RWPE1 (cell line): ENCODE measurements at places on chromosomes 12 and 14.

GRCh38 chr12:49903700-49904423 lies at the start of gene FAIM2:
Gene FAIM2, minus strand, starts transcription at chr12:49903900. Its CDS starts 108 bp downstream, at chr12:49903792.
- no peak for DNase-seq

DNA sequence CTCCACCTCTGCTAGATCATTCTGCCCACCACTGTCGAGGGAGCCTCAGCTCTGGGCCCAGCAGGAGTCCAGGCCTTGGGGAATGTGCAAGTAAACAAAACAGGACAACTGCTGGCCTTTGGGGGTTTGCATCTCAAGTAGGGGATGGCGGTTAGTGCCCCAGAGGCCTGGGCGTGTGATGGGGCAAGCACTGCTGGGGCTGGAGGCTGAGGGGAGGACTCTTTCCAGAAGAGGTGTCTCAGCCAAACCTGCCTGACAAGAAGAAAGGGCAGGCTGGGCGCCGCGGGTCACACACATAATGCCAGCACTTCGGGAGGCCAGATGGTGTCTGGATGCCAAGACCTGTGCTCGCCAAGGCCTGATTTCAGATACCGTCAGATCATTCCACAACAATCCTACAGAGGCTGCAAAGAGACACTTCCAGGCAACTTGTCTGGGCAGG lies 8.6 kb upstream of the ALDH2 start:
- DNase-seq, result no peak

- no peak for DNase-seq
Observed at GRCh38 chr12:131355361-131356245, 355.3 kb upstream of the SFSWAP start.

GRCh38 chr14:83816761-83817160 lies 1713.2 kb upstream of the FLRT2 start:
- DNase-seq, result no peak

DNA sequence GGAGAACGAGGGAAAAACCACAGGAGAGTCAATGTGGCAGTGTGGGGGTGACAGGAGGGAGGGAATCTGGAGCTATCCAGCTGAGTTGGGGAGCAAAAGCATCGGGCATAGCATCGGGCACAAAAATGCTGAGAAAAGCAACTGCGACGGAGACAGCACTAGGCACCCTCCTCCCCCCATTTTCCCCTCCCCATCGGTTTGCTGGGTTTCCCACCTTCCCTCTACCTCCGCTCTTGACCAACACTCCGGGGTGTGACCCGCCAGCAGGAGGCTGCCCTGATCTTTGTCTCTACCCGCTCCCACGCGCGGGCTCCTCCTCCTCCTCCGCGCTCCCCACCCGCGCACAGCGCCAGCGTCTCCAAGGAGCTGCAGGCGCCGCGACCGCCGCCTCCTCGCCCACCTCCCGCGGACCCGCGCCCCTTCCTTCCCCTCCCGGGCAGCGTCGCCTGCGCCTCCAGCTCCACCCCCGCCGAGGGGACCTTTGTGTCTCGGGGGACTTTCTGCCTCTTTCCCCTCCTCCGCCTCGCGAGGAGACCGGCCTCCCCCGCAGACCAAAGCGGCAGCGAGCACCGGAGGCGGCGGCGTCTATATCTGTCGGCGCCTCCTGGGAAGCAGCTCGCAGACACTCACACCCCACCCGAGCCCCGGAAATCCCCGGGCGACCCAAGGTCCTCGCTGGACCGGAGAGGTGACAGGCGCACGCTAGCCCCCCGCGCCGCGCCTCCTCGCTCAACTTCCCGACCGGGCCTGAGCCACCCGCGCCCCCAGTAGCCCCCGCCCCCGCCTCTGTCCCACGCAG lies 920 bp downstream of the CDK17 start:
- DNase-seq, result peak; percentile 55

GRCh38 chr12:10940389-10940788 lies 1.3 kb upstream of the TAS2R14 start:
- peak; percentile 71 for DNase-seq

DNA sequence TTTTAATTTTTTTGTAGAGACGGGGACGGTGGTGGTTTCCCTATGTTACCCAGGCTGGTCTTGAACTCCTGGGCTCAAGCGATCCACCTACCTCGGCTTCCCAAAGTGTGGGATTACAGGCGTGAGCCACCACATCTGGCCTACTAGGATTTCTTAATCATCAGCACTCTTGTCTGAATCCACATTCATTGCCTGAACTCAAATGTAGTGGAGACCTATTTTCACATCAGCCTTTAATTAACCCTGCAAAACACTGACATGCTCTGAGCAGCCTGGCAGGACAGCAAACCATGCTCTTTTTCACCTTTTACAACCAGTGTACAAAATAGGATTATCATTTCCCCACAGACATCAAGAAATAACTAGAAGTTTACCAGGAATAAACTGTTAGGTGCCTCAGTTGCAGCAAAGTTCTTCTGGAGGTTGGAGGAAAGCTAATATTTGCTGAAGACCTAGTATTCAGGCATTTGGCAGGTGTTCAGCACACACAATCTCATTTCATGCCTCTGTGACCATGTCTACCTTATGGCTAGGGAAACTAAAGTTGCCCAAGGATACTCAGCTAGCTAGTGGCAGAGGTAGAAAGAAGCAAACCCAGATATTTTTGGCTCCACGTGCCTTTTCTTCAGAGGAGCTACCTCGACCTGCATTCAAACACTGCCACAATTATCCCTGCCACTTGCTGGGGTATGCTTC lies 37.7 kb downstream of the CFL2 start:
- DNase-seq, result no peak

DNA sequence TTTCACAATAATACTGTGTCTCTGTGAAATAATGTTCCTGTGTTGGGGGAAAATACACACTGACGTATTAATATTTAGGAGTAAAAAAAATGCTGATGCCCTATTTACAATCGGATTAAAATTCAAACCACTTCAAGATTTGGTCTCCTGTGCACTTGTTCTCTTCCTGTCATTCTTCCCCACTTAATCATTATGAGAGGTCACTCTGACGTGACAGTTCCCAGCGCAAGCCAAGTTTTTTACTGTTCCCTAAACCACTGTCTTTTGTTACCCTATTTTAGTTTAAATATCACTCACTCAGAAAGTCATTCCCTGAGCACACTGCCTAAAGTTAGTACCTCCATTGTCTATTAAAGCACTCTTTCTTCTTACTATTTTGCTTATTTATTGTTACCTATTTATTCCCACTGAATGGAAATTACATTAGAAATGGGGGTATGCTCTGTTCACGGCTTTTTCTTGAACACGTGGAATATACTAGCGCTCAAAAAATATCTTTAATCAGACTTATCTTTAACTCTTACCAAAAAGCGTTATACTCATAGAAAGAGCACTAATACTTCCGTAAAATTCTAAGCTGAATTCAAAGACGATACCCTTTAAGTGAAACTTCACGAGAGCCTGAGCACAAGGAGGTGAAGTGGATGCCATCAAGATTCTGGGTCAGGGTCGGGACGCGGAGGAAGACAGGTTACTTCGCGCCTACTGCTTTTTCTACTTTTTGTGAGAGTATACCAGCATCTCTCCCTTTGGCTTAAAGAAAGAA lies 670 bp upstream of the PSMA3 start:
- DNase-seq, result peak; percentile 46

DNA sequence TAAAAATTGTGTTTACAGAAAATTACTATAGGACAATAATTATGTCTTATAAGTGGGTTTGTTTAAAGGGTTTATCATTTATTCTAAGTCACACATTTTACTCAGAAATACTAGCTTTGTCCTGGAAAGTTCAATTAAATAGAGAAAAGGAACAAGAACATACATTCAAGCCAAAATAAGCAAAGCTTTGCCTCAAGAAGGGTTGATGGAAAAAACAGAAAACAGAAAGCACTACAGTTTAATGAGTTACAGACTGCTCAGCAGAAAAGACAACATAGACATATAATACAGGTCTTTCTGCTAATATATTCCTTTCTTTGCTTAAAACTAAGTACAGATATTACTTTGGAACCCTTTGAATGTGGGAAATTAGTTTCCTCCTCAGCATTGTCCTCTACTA lies 703.0 kb upstream of the LRFN5 start:
- DNase-seq, result no peak

GRCh38 chr14:67491285-67491684 lies 2.8 kb upstream of the TMEM229B start:
- DNase-seq, result no peak

- no peak for DNase-seq
Observed at GRCh38 chr12:117912756-117913155, 56.0 kb downstream of the KSR2 start.

DNA sequence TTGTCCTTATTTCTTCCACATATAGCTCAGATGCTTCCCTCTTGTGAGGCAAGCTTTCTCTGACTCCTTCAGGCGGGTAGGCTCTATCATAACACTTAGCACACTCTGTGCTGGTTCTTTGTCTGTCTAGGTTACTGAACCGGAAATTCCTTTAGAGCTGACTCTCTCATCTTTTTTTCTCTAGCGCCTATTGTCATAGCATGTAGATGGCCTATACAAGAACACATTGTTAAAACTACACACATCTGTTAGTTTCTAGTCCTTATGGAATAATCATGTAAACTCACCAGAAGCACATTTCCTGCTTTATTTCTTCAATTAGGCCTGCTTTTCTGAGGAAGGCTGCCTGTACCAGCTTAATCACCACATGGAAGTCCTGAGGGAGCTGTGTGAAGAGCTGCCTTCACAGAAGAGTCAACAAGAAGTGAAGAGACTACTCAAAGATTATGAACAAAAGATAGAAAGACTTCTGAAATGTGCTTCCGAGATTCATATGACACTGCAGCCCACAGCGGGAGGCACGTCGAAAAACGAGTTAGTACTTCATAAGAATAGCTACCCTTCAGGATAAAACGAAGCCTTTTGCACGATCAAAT lies 143.9 kb downstream of the SYNE2 start:
- DNase-seq, result no peak

GRCh38 chr12:124501112-124501561 lies 66.3 kb downstream of the NCOR2 start:
- DNase-seq, result no peak

GRCh38 chr12:84464616-84465015 lies 448.0 kb downstream of the SLC6A15 start:
- DNase-seq, result no peak

GRCh38 chr12:20097626-20098025 lies 270.7 kb upstream of the PDE3A start:
- DNase-seq, result no peak

GRCh38 chr14:42429401-42429800 lies 822.7 kb downstream of the LRFN5 start:
- DNase-seq, result no peak

GRCh38 chr14:70641548-70642302 lies at the start of gene TTC9:
Gene TTC9, plus strand, starts transcription at chr14:70641916. Its CDS starts 214 bp downstream, at chr14:70642130.
- no peak for DNase-seq

DNA sequence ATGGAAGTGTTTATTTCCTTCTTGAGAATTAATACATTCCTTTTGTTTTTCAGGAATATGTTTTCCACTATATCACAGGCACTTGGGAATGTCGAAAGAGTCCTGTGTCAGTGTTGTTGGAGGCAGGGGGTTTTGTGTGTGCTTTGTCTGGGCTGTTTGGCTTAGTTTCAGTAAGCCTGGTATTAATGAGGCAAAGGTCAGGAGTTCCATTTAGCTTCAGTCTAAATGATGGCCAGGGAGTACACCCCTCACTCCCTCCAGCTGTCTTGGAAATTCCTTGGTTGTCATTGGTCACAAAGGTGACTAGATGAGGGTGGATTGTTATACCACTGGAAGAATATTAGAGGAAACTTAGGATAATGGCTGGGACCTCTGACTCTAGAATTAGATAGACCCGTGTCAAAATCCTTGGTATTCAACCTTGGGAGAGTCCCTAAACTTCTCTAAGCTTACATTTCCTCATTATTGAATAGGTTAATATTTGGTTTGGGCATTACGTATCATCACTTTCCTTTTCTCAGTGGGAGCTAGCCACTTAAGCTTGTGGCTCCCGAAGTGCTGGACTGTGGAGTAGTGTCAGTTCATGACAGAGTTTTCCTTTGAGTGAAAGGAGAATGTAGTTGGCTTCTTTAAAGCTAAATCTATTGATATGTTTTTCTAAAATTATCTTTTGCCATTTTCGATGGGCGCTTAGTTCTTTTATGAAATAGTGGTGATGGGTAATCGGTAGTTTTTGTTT lies 5.2 kb downstream of the FRS2 start:
- no peak for DNase-seq

DNA sequence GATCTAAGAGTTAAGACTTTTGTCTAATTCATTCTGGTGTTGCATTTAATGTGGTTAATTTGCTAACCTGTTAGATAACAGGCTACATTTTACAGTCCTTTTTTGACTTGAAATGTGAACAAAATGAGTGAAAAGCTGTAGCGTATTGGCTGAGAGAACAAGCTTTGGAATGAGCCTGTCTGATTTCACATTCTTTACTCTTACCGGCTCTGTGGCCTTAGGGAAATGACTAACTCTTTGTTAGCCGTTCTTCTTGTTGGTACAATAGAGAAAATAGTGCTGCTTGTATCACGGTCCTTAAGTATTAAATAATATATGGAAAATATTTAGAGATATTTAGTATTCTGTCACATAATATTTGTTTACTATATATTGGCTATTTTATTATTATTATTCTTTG lies 1.9 kb downstream of the MNAT1 start:
- DNase-seq, result no peak

- peak; percentile 28 for DNase-seq
Observed at GRCh38 chr14:50961605-50962221, 17.4 kb upstream of the PYGL start.

GRCh38 chr12:78239544-78239943 lies 408.9 kb downstream of the NAV3 start:
- DNase-seq, result no peak

GRCh38 chr14:68337279-68337678 lies 455.6 kb downstream of the ZFP36L1 start:
- DNase-seq, result no peak

GRCh38 chr14:95533391-95533821 lies 1.4 kb upstream of the GLRX5 start:
- no peak for DNase-seq

GRCh38 chr12:21183721-21184275 lies 52.8 kb downstream of the SLCO1B1 start:
- no peak for DNase-seq

GRCh38 chr12:16346958-16347357 lies 487 bp upstream of the MGST1 start:
- no peak for DNase-seq

DNA sequence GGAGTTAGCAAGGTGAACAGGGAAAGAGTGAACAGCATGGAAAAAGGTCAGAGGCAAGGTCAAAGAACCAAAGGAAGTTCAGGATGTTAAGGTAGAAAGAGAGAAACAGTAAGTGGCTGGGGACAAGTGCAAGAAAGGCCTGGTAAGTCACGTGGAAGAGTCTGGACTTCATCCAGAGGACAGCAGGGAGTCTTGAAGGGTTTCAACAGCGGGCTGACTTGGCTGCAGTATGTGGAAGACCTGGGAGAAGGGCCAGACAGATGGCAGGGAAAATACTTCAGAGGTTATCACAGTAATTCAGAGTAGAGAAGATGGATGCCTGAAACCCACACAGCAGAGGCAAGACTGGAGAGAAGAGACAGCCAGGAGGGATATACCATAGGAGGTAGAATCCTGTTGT lies 34.0 kb downstream of the CIT start:
- no peak for DNase-seq

- no peak for DNase-seq
Observed at GRCh38 chr14:103109535-103110441, 13.5 kb upstream of the TNFAIP2 start.

- DNase-seq, result no peak
Observed at GRCh38 chr12:12505544-12506495, 56.8 kb downstream of the DUSP16 start.

GRCh38 chr14:68619790-68620574 lies 172.9 kb downstream of the ZFP36L1 start:
- DNase-seq, result no peak

GRCh38 chr12:22458298-22458937 lies 85.9 kb downstream of the C2CD5 start:
- no peak for DNase-seq

- no peak for DNase-seq
Observed at GRCh38 chr12:6390084-6390799, 6.3 kb downstream of the LTBR start.

- no peak for DNase-seq
Observed at GRCh38 chr12:124527861-124528561, 39.4 kb downstream of the NCOR2 start.
